ENCODE measurements at places on chromosomes 3 and 15.

- no peak for DNase-seq
Measured at GRCh38 chr3:58474967-58475578, 16.8 kb upstream of the KCTD6 start.

DNA sequence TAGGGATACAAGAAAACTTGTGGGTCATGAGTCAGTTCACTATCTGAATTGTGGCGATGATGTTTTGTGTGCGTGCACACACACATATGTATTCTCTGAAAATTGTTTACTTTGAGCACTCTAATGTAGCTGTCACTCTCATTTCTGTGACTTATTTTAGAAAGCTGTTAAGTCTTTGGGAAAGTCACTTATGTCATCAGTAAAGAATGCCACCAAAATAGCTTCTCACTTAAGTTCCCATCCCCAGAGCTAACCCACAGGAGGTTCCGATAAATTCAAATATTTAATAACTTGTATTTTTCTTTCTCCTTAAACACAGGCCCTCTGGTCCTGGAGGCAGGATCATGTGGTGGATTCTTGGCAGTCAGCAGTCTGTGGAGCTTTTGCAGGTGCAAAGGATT, 138.3 kb downstream of the LRIG1 start:
- no peak for DNase-seq

GRCh38 chr15:64843991-64844390, 2.3 kb downstream of the PLEKHO2 start:
- no peak for DNase-seq

DNA sequence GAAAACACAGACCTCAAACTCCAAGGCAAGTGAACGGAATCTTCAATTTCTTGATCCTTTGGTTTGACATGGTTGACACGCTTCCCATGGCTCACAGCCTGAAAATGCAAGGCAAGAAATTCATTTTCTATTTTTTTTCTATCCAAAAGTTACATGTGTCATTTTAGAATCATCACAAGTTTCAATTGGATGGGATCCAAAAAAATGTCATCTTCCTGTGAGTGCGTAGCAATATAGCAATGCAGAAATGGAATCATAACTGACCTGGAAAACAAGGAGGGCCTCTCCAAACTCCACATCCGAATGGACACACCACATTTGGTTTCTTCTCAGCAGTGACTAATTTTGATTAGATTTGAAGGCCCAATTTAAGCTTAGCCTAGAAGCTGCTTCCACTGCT, 175.8 kb upstream of the ATP11B start:
- DNase-seq: no peak

DNA sequence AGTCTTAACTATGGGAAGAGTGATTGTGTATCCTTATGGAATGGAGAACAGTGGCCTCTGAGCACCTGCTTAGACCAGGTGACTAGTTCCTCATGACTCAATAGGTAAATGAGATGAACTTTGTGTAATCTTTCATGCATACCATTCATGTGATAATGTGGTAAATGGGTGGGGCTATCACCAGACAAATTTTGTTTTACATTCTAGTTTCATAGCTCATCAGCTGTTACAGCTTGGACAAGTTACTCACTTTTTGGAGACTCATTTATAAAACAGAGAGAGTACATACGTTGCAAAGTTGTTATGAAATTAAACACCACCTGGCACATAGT, 103.7 kb upstream of the TGFBR2 start:
- no peak for DNase-seq

- no peak for DNase-seq
Measured at GRCh38 chr3:12992629-12993516, 80.4 kb downstream of the IQSEC1 start.

DNA sequence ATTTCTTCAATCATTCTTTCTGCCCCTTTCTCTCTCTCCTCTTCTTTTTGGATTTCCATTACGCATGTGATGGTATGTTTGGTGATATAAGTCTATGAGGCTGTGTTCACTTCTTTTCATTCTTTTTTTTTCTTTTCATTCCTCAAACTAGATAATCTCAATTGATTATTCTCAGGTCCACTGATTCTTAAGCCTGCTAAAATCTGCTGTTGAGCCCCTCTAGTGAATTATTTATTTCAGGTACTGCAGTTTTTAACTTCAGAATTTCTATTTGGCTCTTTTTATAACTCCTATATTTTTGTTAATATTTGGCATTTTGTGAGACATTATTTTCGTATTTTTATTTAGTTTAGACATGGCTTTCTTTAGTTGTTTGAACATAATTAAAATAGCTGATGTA, 671.3 kb upstream of the NECTIN3 start:
- no peak for DNase-seq

DNA sequence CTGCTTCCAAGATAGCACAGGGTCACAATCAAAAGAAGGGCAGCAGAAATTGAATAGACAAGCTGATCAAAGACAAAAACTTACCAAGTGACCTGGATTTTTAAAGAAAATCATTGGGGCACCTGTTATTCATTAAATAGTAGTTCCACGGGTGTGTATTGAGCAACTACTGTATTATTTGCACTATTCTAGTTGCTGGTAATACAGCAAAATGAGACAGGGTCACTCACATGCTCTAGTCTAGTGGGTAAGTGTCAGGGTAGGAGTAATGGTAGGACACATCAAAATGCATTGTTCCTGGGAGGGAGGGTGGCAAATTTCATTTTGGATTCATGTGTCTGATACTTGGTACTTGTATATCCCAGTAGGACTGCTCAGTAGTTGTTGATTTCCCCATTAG, 127.9 kb downstream of the SQOR start:
- DNase-seq: no peak

GRCh38 chr15:27677951-27678350, 421.2 kb downstream of the OCA2 start:
- no peak for DNase-seq

- no peak for DNase-seq
Measured at GRCh38 chr3:48436855-48437254, 3.1 kb downstream of the CCDC51 start.

GRCh38 chr3:129317848-129318247, 39.2 kb downstream of the HMCES start:
- no peak for DNase-seq

GRCh38 chr3:156037356-156037755, 83.0 kb upstream of the KCNAB1 start:
- DNase-seq: no peak

- DNase-seq: no peak
Measured at GRCh38 chr3:195697582-195698324, 23.0 kb upstream of the MUC20 start.

DNA sequence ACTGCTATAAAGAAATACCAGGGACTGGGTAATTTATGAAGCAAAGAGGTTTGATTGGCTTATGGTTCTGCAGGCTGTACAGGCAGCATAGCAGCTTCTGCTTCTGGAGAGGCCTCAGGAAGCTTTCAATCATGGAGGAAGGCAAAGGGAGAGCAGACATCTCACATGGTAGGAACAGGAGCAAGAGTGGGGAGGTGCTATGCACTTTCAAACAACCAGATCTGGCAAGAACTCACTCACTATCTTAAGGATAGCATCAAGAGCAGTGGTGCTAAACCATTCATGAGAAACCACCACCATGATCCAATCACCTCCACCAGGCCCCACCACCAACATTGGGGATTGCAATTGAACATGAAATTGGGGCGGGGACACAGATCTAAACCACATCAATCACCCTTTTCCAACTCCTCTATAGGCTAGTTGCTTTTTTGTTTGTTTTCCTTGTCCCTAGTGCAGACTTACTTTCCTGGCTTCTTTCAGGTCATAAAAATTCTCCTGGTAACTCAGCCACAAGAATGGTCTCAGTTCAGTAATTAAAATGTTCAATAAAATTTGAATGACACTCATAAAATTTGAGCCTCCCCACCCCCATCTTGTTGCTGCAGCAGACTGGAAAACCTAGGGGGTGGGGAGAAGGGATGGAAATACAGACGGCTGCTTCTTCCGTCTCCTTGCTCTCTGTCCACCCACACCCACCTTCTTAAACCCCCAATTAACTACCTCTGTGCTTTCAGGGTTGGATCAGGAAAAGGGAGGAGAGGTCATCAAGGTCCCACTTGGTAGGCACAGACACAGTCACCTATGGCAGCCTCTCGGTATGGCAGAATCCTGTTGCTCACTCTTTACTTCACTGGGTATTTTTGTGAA, 16.3 kb upstream of the TIPARP start:
- DNase-seq: no peak

- no peak for DNase-seq
Measured at GRCh38 chr3:25817107-25817506, 27.2 kb downstream of the OXSM start.

DNA sequence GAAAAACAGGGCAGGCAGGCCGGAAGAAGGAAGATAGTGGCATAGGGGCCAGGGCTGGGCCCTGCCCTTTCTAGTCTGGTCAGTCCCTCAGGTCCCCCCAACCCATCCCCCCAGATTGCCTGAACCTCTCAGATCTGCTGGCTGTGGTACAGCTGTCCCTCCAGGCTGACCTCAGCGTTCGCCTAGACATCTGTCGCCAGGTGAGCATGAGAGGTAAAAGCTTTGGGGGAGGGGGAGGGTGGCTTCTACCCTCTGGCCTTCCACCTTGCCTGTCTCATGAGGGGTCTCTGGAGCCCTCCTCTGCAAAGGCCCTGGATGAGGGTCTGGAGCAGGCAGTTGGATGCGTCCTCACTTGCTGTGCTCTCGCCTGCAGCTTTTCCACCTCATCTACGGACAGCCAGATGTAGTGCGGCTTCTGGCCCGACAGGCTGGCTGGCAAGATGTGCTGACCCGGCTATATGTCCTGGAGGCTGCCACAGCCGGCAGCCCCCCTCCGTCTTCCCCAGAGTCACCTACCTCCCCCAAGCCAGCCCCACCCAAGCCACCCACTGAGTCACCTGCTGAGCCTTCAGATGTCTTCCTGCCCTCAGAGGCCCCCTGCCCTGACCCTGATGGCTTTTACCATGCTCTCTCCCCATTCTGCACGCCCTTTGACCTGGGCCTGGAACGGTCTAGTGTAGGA, 20.2 kb downstream of the NBEAL2 start:
- no peak for DNase-seq

DNA sequence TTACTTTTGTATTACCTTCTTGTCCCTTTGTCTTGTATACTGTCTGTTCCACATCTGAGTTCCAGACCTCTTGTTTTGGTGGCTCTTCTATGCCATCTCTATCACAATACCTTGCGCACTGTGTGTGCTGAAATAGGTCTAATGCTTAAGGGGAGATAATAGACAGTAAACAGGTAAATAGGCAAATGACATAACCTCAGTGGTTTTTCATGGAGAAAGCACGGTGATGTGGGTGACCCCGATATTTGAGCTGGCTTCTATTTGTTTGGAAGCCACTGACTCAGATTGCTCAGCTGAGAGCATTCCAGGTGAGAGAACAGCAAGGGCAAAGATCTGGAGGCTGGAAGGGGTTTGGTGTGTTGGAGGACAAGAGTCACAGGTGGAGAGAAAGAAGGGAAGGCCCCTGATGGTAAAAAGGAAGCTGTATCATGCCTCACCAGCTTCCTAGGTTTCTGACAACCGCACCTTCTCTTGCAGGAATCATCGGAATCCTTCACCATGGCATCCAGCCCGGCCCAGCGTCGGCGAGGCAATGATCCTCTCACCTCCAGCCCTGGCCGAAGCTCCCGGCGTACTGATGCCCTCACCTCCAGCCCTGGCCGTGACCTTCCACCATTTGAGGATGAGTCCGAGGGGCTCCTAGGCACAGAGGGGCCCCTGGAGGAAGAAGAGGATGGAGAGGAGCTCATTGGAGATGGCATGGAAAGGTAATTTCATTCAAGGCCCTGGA, 795 bp downstream of the MCM2 start:
- DNase-seq: no peak

- DNase-seq: no peak
Measured at GRCh38 chr3:126321490-126321889, 35.7 kb downstream of the KLF15 start.

- no peak for DNase-seq
Measured at GRCh38 chr15:27057904-27058645, 87.1 kb downstream of the GABRG3 start.

DNA sequence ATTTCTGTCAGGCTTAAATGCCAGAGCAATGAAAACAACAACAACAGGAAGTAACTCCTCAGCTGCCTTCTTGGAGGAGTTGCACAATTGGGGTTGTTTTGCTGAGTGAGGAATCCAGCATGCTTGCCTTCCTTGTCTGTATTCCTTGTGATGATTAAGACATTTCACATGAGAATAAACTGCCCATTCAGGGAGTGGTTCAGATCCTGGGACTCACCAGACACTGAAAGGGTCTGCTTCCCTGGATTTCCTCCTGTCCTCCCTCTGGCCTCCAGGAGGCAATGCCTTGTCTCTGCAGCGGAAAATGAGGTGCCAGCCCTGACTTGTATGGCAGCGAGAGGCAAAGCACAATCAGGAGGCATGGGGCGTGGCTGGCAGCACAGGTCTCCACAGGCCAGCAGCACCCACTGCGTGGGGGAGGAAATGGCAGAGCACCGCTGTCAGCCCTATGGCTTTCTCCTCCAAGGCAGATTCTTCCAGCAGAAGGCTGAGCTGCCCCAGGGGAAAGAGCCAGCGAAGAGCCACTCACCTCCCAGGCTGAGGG, 41.5 kb downstream of the RBP2 start:
- no peak for DNase-seq

- no peak for DNase-seq
Measured at GRCh38 chr3:163368168-163368567, 1710.1 kb downstream of the SI start.

GRCh38 chr15:99369196-99369595, 117.9 kb downstream of the LRRC28 start:
- no peak for DNase-seq

DNA sequence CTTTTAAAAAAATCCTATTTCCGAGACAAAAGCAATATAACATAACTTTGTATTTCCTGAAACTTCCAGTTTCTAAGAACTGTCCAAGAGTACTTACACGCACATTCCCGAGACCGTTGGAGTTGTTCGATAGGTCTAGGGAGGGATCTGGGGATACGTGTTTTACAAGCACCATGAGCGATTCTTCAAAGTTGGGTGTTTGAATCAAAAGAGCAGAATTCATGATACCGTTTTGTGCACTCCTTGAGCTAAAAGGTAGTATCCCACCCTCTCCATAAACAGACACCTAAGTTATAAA, 700 bp upstream of the EDEM1 start:
- no peak for DNase-seq

- no peak for DNase-seq
Measured at GRCh38 chr3:37510755-37511154, 336.4 kb upstream of the LRRFIP2 start.

GRCh38 chr15:90422043-90422442, 34.0 kb downstream of the IQGAP1 start:
- DNase-seq: no peak
